ENCODE measurements at places on chromosomes 7 and 10.

DNA sequence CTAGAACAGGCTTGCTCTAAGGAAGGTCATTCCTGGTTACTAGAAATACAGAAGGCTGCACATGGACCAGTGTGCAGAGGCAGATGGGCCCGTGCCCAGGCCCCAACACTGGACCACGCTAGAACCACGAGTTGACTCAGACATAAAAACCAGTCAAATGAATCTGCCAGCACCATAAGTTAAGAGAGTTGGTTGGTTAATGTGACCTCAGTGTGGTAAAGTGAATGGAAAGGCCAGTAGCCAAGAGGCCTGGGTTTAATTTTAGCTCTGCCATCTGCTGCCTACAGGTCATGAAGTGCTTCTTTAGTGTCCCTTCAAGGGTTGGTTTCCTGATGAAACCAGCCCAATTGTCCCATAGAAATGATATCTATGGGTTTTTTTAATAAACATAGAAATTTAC is 329.6 kb upstream of the NRP1 start:
- DNase-seq: no peak

DNA sequence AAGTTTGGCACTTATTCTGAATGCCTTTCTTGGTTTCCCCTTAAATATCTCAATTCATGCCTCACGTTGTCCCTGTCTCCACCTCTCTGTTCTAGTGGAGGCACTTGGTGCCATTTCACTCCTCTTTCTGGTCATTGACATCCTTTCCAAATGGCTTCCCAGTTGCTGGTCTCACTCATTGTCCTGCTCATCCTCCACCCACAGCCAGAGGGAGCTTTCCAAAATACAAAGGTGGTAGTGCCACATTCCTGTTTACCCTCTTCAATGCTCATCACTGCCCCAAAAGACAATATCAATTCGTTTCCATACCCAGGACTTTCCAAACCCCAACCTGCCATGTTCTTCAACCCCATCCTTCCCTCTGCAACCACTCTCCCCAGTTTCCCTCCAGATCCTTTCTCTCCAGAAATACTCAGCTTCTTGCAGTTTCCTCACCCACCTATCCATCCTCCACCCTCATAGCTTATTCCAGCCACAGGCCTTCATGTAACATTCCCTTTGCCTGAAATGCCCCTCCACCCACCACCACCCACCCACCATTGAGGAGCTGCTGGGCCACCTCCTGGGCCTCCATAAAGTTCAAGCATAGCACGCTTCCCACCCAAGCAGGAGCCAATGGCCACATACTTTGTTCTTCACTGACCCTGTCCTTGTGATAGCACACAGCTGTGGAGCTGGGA is 63.1 kb upstream of the ADRB1 start:
- DNase-seq: no peak

DNA sequence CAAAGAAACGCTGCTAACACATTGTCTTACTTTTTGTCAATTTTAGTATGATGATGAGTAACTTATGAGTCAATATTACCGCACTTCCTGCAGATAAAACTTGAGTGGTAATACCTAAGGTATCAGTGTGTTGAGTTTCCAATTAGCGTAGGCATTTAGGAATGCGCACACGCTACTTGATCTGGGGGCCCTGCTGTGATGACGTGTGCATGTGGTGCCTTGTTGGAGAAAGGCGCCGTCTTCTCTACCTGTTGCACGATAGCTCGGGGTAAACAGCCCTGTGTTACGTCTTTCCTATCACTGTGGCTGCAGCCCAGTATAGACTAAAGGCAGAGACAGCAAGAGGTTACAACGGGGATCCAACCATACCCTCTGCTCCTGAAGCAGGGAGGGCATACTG is 476.8 kb upstream of the ADARB2 start:
- DNase-seq: no peak

DNA sequence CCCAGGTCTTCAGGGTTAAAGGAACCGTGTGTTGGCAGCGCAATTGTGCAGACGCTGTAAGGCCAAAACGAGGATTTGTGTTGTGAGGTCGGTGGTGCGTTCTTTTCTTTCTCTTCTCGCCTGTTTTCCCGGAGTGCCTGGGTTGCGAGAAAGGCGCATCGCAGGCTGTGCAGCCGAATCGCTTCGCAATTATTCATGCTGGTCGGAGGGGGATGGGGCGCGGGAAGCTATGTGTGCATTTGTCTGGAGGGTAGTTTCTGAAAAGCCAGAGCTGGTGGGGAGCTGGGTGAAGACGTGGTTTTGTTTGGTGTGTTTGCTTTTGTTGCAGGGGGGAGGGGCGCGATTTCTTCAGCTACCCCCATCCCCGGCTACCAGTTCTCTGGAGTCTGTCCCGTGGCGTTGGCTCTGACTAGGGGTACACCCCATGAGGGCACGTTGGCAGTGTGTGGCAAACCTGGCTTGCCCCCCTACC is 2.1 kb downstream of the MXI1 start:
- peak; percentile 87 for DNase-seq

DNA sequence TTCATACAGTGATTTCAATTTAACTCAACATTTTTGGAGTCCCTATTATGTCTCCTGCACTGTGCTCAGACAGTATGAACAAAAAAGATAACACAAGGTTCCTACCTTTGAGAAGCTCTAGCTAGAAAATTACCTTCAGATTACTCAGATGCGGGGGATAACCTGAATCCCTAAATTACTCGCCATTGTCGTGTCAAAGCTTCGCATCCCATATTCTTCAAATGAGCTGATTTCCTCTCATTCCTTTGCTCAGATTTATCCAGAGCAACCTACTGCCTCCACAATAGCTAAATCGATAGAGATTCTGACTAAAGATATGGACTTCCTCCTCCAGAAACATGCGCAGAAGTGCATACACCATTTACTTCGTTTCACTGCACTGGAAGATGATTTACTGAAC is 42.6 kb downstream of the ZNF800 start:
- DNase-seq: no peak

DNA sequence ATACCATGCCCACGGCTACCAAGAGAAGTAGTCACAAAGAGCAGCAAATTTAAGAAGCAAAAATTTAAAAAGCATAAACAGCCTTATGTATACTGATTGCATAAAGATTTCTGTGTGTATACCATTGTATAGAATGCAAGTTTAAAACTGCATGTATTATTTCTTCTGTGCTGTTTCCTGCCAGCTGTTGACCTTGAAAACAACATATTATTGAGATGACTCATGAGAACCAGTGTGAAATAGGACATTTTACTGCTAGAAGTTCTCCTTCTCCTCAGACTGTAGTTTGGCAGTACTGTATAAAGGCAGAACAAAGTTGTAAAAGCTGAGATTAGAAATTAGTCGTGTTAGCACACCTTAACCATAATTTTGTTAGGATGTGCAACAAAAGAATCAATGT is 42.3 kb upstream of the SGCE start:
- DNase-seq: no peak

DNA sequence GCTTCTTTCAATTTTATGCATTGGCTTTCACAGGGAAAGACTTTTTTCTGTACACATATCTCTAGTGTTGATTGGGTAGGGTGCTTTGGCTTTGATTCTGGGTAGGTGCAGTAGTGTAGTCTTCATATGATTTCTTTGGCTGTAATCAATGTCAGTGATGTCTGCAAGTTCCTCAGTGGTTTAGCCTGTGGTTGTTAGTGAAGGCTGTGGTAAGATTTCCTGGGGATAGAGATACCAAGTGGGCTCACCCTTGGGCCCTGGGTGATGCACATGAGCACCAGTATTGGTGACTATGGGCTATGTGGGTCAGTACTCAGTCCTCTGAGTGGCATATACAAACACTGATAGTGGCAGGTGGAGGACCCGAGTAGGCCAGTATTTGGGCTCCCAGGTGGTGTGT is 13.0 kb downstream of the GIMAP8 start:
- no peak for DNase-seq

- DNase-seq: no peak
These were observed 37.0 kb upstream of the LCOR start for GRCh38 chr10:96794836-96795733.

- no peak for DNase-seq
These were observed 77.9 kb upstream of the RHOBTB1 start for GRCh38 chr10:61021926-61022325.

DNA sequence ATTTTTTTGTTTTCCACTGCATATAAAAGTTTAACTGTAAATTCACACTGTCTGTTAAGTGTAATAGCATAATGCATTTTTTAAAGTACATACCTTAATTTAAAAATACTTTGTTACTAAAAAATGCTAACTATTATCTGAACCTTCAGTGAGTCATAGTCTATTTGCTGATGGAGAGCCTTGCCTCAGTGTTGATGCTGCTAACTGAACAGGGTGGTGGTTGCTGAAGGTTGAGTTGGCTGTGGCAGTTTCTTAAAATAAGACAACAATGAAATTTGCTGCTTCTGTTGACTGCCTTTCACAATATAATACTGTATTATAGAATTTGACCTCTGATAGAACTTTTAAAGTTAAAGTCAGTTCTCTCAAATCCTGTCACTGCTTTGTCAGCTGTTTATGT is 72.3 kb upstream of the GATAD1 start:
- DNase-seq: no peak

- DNase-seq: no peak
These were observed 61.1 kb downstream of the WDFY4 start for GRCh38 chr10:48745662-48746245.

DNA sequence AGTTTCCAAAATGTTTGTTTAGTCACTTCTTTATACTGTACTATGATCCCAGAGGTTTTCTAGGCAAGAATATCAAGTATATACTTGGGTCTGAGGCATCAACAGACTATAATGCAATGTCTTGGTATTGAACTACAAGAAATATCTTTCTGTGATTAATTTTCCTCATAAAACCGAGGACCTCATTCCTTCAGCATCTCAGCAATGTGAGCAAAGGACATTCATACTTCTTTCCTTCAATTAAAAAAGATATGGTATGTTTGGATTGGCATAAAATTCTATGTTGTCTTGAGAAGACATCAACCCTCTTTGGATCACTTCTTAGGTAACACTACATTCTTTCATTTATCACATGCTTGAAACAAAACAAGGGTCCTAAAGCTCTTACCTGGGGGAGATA is 524.5 kb downstream of the PHTF2 start:
- no peak for DNase-seq

DNA sequence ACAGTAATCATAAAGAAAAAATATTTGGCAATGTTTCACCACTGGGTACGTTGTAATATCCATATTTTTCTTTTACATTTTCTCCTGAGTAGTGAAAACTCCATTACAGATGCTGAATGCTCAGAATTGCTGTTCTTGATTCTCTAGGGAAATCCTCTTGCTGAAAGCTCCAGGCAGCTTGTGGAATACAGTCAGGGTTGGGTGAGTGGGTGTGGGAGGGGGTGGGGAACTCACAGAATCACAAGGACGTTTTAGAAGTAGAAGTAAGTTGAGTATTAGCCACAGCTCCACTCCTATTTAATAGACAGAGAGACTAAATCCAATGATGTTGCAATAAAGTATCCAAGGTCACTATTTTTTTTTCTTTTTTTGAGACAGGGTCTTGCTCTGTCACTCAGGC is 1270.9 kb downstream of the TYW1 start:
- no peak for DNase-seq

- peak; percentile 2 for DNase-seq
These were observed 642.2 kb downstream of the SH2D4B start for GRCh38 chr10:81179805-81180452.

Data from CD4-positive, alpha-beta T cell (primary cell).